Amniotic epithelial cell (primary cell): ENCODE measurements at places on chromosomes 11 and 22.

DNA sequence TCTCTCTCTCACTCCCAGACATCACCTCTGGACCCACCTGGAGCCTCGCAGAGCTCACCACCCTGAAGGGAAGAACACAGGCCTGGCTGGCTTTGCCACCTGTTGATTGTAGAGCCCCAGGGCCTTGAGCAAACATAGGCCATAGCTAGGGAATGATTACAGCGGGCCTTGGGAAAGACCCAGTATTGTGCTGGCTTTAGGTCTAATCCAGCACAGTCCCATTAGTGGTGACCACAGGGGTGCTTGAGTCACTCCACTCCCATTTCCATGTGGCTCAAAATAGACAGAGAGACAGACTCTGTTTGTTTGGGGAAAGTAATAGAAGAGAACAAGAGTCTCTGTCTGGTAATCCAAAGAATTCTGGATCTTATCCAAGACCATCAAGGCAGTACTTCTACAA lies 42.7 kb upstream of the FAM181B start:
- no peak for DNase-seq

DNA sequence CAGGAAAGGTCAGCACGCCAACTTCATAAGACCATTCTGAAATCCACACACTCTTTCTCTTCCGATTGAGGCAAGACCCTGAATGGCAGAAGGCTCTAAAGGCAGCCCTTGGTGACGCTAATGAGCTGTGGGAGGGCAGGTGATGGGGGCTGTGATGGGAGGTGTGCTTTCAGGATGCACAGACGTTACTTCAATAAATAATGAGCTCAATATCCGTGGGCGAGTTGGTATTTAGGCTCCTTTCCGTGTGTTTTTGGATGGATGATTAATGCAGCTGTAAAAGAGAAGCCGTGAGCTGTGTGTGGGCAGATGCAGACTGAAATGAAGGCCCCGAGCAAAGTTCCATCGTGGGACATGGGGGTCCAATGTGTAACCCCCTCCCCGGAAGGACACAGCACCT lies 130.6 kb upstream of the CSNK2A3 start:
- DNase-seq, result no peak

- DNase-seq, result no peak
These were observed 1686.8 kb downstream of the LRRC4C start for GRCh38 chr11:39772525-39773137.

- peak; percentile 21 for DNase-seq
These were observed 26.8 kb downstream of the PAK1 start for GRCh38 chr11:77446911-77447629.

- no peak for DNase-seq
These were observed 17.3 kb downstream of the MIF start for GRCh38 chr22:23911318-23911980.

DNA sequence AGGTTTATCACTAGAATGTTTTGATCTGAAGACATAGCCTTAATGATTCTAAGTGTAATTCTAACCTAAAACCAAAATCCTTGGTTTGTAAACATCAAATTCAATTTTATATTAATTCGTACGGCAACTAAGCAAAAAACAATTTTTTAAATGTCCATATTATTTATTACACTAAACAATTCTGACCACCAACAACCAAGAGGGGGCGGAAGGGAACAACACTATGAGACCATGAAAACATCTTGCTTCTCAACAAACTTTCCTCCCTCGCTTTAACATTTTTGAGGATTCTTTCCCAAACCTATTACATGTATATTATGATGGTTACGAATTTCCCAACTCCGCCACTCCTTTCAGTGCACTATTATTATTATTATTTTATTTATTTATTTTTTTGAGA lies 6.5 kb upstream of the UCP2 start:
- no peak for DNase-seq

GRCh38 chr11:63536669-63537292 lies at the start of gene PLAAT4:
Gene PLAAT4 (plus strand): TSS chr11:63536808. CDS start chr11:63536869, 61 bp downstream.
- peak; percentile 73 for DNase-seq

DNA sequence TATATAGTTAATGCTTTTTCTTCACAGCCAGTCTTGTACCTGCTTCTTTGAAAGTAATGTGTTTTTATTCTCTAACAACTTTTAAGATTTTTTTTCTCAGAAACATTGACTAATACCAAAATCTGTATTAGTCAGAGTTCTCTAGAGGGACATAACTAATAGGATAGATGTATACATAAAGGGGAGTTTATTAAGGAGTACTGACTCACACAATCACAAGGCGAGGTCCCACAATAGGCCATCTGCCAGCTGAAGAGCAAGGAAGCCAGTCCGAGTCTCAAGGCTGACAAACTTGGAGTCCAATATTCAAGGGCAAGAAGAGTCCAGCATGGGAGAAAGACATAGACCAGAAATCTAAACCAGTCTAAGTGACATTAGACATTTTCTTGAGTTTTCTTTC lies 140.0 kb downstream of the RAB38 start:
- DNase-seq, result no peak

DNA sequence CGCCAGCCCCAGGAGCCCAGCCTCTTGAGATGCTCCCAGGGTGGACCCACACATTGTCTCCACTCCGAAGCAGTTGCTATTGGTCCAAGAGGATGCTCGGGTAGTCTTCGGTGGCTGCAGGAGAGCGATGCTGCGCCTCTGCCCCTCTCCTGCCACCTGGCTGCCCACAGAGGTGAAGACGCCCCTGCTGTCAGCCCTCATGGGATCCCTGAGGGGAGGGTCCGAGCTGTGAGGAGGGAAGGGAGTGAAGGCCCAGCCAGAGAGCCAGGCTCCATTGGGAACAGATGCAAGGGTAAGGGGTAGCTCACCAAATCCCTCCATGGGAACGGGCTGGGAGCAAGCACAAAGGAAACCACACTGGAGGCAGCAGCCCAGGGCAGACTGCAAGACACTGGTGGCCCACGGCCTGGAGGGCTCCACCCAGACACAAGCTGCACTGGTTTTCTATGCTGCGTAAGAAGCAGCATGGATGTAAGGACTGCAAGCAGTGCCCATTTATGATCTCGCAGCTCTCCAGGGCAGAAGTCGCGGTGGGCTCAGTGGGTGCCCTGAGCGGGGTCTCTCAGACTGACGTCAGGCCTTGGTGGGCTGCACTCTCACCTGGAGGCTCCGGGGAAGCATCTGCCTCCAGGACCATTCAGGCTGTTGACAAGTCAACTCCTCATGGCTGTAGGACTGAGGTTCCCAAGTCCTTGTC lies 15.7 kb downstream of the TSPAN32 start:
- no peak for DNase-seq

GRCh38 chr11:119337581-119338317 lies 2.9 kb downstream of the C1QTNF5 start:
- peak; percentile 90 for DNase-seq

GRCh38 chr11:66408488-66409214 lies 12.2 kb upstream of the NPAS4 start:
- DNase-seq, result peak; percentile 83

DNA sequence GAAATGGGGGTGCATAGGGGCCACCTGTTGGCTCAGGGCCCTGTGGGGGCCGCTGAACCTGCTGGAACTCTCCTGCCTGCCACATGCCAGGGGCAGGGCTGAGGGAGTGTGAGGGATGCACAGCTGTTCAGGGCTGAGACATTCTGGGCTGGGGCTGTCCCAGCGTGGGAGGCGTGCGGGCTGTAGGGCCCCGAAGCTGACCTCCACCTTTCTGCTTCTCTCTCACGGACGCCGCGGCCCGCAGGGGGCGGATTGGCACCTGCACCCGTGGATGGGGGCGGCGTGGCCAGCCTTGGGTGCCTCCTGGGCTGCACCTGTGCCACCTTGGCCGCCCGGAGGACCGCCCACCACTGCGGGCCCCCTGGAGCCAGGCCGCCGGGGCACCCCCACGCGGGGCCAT lies 4.1 kb downstream of the CCDC188 start:
- DNase-seq, result no peak

DNA sequence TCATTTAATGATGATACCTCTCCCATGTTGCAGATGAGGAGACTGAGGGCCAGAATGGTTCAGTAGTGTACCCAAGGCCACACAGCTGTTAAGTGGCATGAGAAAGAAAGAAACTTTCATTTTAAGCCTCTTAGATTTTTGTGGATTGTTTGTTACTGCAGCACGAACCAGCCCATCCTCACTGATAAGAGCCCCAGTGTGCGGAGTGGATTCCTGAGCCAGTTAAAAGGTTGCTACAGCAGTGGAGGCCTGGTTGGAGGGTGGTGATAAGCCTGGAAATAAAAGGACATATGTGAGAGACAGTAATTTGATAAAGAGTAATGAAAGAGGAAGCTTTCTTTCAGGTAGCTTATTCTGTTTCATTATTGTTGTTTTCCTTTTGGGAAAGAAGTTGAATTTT lies 89.0 kb downstream of the ATXN10 start:
- DNase-seq, result no peak

GRCh38 chr11:15370495-15371147 lies 255.9 kb downstream of the INSC start:
- no peak for DNase-seq

GRCh38 chr11:63738720-63739360 lies 29.7 kb downstream of the ZFTA start:
- DNase-seq, result peak; percentile 73

DNA sequence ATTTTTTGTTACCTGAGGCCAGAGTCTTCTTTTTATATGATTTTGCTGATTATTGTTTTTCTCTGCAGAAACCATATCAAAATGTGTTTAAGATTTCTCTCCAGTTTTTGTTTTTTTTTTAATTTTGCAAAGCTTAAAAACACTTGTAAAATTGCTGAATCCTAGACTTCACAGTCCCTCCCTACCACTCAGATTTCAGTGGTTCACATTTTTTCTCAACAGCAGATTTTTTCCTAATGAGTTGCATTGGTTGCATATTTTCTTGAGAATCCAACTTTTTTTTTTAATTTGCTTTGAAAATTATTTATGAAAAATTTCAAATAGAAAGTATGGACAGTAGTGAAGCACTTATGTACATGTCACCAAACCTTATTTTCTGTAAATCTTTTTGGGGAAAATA lies 5.8 kb downstream of the ARL14EP start:
- DNase-seq, result peak; percentile 44

DNA sequence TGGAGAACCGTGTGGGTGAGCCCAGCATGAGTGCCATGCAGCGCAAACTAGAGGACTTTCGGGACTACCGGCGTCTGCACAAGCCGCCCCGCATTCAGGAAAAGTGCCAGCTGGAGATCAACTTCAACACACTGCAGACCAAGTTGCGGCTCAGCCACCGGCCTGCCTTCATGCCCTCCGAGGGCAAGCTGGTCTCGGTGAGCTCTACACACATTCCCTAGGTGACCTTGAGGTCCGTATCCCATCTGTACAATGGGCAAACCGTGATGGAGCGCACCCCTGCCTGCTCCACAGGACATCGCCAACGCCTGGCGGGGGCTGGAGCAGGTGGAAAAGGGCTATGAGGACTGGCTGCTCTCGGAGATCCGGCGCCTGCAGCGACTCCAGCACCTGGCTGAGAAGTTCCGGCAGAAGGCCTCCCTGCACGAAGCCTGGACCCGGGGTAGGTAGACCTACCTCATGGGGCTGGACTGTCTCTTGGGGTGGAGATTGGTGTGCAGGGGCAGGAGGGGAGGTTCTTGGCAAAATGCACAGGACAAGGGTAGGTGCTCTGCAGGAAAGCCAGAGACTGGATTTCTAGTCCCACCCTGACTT lies 10.6 kb downstream of the CTSF start:
- no peak for DNase-seq

GRCh38 chr22:48226026-48227013 lies 1463.9 kb downstream of the TBC1D22A start:
- DNase-seq, result no peak

- DNase-seq, result peak; percentile 15
These were observed 129.7 kb downstream of the ST3GAL4 start for GRCh38 chr11:126485021-126485792.

DNA sequence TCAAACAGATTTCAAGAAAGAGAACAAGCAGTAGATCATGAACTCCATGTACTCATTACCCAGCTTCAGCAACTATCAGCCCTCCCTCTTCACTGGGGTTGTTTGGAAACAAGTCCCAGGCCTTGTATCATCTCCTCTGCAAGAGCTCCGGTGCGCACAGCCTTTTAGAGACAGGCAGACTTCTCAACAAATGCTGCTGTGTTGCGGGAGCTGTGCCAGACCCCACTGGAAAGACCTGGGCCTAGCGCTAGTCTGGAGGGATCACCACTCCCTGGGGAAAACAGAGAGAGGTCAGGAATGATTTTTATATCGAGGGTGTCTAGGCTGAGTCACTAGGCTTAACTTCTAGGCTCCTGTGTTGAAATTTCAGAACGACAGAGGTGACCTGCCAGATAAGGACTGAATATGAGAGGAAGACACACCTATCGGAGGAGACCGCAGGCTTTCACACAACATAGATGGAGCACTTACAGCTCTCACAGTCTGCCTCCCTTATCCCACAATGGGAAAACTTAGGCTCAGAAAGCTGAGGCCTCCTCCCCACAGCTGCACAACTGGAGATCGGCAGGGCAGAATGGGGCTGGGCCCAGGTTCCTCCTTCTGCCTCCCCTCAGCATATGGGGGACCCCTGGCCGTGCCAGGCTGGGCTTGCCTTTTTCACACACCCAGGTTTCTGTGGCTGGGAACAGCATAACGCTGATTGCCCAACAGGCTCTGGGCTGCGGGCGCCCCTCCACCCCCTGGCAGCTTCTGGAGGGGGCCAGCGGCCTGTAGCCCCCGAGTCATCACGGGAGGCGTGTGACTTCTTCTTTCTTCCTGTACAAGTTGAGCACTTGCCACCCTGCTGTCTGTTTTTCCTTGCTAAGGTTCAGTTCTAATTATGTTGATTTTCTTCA lies 86.0 kb downstream of the PKNOX2 start:
- DNase-seq, result no peak

DNA sequence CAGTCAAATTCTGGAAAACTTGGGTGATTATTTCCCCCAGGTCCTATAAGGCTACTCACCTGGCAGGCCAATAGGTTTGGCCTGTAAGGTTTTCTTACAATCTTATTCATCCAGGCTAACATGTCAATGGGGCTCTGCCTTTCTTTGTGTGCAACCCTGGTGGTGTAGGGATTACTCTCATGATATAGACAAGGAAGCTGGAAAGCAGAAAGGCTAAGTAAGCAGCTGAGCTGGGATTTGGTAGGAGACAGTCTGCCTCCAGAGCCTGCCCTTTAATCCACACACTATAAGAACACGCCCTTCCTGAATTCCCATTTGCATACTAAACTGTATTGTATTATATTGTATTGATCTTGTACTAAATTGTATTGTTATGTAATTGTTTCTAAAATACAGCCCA lies 373.3 kb upstream of the CCDC90B start:
- no peak for DNase-seq

DNA sequence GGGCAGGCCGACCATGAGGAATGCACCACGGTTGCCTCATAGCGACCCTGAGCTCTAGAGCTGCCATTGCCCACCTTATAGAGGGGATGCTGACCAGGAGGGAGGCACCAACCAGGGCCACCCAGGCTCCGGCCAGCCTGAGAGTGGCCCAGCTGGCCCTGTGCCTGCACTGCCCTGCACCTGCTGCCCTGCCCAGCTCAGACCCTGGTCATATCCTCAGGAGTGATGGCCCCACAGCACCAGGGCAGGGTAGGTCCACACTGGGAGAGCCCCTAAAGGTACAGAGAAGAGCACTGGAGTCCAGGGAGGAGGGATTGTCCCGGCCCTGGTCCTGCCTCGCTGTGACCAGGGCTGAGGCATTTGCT lies 127.8 kb downstream of the MED15 start:
- no peak for DNase-seq

GRCh38 chr11:102882389-102883024 lies 7.7 kb upstream of the MMP12 start:
- DNase-seq, result peak; percentile 17
